ENCODE measurements at places on chromosomes 2 and 18. TPM values are rescaled to one million over a fixed set of nuclear protein-coding genes. Genes with fewer than 3 reads are reported as not detected.

DNA sequence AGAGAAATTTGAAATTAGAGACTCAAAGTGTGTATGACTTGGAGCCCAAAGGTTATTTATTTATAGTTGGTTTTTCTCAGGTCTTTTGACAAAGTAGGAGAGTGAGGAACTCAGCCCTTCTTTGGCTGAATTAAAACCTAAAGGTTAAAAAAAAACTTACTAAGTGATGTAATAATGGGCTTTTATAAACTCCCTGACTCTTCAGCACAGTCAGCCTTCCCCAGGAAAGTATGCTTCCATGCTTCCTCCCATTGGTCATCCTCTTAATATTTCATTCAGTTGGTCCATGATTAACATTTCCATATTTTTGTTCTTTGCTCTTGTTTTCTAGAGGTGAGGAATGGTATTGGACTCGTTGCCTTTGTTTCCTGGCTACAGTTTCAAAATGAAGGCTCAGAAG lies 7.2 kb downstream of the ARPC2 start:
- peak overlapping the region; percentile 16 for H3K27ac ChIP-seq
- no peak for DNase-seq
- peaks cover 58% of the 10 kb centered on the region for H3K4me1 ChIP-seq

- no peaks in the 10 kb centered on the region for H3K36me3 ChIP-seq
- DNase-seq: no peak
- H3K27ac ChIP-seq: no peak overlapping the region
- H3K27me3 ChIP-seq: no peaks in the 10 kb centered on the region
These were observed 96.2 kb upstream of the STK39 start for GRCh38 chr2:168343586-168343985.

- no peak for DNase-seq
- H3K27ac ChIP-seq: no peak overlapping the region
- H3K4me1 ChIP-seq: no peaks in the 10 kb centered on the region
- H3K36me3 ChIP-seq: no peaks in the 10 kb centered on the region
- H3K27me3 ChIP-seq: no peaks in the 10 kb centered on the region
These were observed 869.2 kb upstream of the GCFC2 start for GRCh38 chr2:76579911-76580310.

DNA sequence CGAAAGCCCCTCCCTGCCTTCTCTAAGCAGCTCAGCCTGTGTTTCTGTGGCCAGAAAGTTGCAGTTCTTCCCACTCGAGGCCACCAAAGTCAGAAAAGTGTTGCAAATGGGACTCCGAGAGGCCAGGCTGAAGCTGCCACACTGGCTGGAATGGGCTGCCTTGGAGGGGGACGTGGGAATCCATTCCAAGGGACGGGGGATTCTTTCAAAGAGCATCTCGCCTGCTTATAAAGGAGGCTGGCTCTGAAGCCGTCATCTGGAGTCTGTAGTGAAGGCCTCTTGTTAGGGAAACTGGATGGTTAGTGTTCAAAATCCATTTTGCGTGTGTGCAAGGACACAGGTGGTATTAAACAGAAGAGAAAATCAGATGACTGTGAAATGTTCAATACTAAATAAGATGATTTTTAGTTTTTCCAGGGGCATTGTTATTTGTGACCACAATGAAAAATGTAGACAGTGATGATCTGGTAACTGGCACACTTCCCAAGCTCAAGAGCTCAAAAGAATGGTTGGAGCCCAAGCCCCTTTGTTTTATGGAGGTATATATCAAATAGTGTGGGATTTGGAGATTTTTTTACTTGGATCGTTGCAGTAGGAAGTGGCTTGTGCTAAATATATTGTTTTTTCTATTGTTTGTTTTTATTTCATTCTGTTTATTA lies 782 bp downstream of the FAM228B start:
- peak overlapping the region; percentile 62 for H3K4me3 ChIP-seq
- no peaks in the 10 kb centered on the region for H3K27me3 ChIP-seq
- H3K36me3 ChIP-seq: no peaks in the 10 kb centered on the region
- H3K4me1 ChIP-seq: peaks cover 7% of the 10 kb centered on the region
- no peak for DNase-seq
- no peak overlapping the region for H3K27ac ChIP-seq

DNA sequence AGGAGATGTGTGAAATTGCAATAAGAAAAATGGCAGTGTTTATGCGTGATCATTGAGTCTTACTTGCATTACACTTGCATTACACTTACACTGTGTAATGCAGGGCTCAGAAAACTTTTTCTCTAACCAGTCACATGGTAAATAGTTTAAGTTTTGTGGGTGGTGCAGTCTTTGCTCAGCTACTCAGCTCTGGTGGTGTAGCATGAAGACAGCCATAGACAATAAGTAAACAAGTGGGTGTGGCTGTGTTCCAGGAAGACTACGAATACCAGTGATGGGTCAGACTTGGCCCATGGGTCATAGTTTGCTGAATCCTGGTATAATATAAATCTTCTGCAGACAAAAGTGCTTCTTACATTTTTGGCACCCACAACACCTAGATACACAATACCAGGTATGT lies 115.6 kb upstream of the CYP1B1 start:
- no peaks in the 10 kb centered on the region for H3K27me3 ChIP-seq
- no peak overlapping the region for H3K27ac ChIP-seq
- no peak for DNase-seq
- no peak overlapping the region for H3K4me3 ChIP-seq
- peaks cover 7% of the 10 kb centered on the region for H3K4me1 ChIP-seq

GRCh38 chr18:79579807-79580497 lies 99.7 kb upstream of the CTDP1 start:
- no peaks in the 10 kb centered on the region for H3K4me1 ChIP-seq
- DNase-seq: no peak
- H3K27me3 ChIP-seq: no peaks in the 10 kb centered on the region
- H3K4me3 ChIP-seq: no peak overlapping the region
- no peak overlapping the region for H3K27ac ChIP-seq
- H3K36me3 ChIP-seq: no peaks in the 10 kb centered on the region

GRCh38 chr18:48727681-48728080 lies 188.8 kb downstream of the CTIF start:
- H3K36me3 ChIP-seq: peaks cover 6% of the 10 kb centered on the region
- H3K27me3 ChIP-seq: no peaks in the 10 kb centered on the region
- H3K27ac ChIP-seq: peak overlapping the region; percentile 67
- no peak for DNase-seq

DNA sequence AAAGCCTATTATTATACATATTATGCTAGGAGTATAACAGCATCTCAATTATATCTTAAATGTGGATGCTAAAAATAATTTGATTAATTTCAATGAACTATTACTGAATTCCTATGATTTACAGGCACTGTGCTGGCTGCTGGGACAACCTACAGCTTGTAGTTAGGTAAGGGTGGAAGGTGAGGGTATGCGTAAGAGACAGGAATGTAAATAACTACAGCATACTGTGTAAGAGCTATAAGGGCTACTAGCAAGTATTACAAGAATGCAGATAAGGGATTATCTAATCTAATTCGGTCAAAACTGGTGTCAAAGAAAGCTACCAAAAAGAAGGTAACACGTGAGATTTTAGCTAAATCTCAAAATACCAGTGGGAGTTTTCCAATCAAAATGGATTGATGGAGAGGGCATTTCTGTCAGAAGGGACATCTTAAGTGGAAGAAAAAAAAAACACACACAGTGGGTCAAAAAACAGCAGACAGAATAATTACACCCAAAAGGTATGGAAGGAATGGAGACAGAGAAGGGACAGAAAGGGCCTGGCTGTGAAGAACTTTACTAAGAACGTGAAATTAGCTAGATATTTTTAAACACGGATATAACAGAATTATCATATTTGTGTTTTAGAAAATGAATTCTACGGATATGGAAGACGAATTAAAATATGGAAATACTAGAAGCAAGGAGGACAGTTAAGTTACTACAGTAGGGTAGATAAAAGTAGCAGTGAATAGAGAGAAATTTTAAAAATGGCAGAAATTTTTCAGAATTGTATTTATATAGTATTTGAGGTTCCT lies 47.1 kb downstream of the STRN start:
- no peak for DNase-seq
- H3K4me3 ChIP-seq: no peak overlapping the region
- no peaks in the 10 kb centered on the region for H3K4me1 ChIP-seq
- H3K36me3 ChIP-seq: no peaks in the 10 kb centered on the region
- H3K27me3 ChIP-seq: no peaks in the 10 kb centered on the region

- no peaks in the 10 kb centered on the region for H3K27me3 ChIP-seq
- no peaks in the 10 kb centered on the region for H3K36me3 ChIP-seq
- no peak overlapping the region for H3K27ac ChIP-seq
- DNase-seq: no peak
- no peak overlapping the region for H3K4me3 ChIP-seq
These were observed 10.1 kb downstream of the DTNA start for GRCh38 chr18:34720220-34720619.

Gene SCN7A
- polyA plus RNA-seq: not detected

Gene DYNAP
- polyA plus RNA-seq: 0.07 TPM

Gene RBM44
- polyA plus RNA-seq: 0.03 TPM

Measured in keratinocyte (primary cell).